Ureter (tissue), 1 donor: ENCODE measurements at places on chromosomes 13 and 19. TPM values are rescaled to one million over a fixed set of nuclear protein-coding genes. Genes with fewer than 3 reads are reported as not detected.

Gene ACP5
- total RNA-seq, result 19.9 TPM

GRCh38 chr19:35462476-35462953 is 14.5 kb downstream of the FFAR2 start:
- DNase-seq, result no peak

- DNase-seq, result no peak
These were observed 1711.8 kb downstream of the EFNB2 start for GRCh38 chr13:104823709-104824108.

GRCh38 chr13:74090869-74091605 is 43.2 kb downstream of the KLF12 start:
- DNase-seq, result no peak

DNA sequence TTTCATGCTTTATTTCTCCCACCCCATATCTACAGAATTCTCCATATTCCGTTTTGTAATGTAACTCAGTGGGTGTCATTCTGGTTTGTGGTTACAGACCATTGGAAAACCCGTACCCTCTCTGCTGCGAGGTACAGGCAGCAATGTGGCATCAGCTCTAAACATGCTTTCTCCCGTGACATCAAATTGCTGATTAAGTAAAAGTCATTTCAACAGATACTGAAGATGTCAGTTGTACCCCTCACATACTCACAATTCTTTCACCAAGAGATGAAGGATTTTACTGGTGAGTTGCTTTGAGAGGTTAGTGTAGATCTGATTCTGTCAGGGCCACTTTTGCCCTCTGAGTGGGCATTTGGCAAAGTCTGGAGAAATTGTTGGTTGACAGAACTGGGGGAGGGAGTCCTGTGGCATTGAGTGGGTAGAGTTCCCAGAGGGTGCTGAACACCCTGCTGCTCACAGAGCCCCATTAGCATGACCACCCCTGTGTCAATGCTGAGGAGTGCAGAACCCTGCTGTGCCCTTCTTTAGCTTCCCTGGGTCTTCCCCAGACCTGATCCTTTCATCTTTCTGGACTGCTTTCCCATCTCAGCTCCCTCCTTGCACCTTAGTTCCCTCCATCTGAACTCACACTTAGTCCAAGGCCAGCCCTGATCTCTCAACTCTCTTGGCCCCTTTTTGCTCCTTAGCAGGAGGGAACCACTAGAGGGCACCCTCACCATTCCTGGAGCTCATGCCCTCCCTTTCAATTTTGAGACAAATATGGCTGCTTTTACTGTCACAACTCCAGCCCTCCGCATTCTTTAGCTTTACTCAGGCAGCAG is 39.9 kb upstream of the CEACAM8 start:
- no peak for DNase-seq

- DNase-seq, result no peak
These were observed 51.6 kb downstream of the MPHOSPH8 start for GRCh38 chr13:19685034-19685433.

Gene ZNF610
- total RNA-seq, result 6.9 TPM

GRCh38 chr13:71522941-71523526 is 344.0 kb downstream of the DACH1 start:
- DNase-seq, result no peak

Gene SMIM44
- not detected for total RNA-seq

Gene ZNF320
- 51.1 TPM for total RNA-seq

Gene CEACAM19
- total RNA-seq, result 4.5 TPM

Gene PDE4A
- 9.4 TPM for total RNA-seq

GRCh38 chr13:96130818-96131340 is 41.0 kb downstream of the HS6ST3 start:
- DNase-seq, result no peak

GRCh38 chr13:50156140-50156539 is 140.9 kb downstream of the KCNRG start:
- no peak for DNase-seq

- DNase-seq, result no peak
These were observed 9.8 kb upstream of the LGALS16 start for GRCh38 chr19:39645800-39646411.

DNA sequence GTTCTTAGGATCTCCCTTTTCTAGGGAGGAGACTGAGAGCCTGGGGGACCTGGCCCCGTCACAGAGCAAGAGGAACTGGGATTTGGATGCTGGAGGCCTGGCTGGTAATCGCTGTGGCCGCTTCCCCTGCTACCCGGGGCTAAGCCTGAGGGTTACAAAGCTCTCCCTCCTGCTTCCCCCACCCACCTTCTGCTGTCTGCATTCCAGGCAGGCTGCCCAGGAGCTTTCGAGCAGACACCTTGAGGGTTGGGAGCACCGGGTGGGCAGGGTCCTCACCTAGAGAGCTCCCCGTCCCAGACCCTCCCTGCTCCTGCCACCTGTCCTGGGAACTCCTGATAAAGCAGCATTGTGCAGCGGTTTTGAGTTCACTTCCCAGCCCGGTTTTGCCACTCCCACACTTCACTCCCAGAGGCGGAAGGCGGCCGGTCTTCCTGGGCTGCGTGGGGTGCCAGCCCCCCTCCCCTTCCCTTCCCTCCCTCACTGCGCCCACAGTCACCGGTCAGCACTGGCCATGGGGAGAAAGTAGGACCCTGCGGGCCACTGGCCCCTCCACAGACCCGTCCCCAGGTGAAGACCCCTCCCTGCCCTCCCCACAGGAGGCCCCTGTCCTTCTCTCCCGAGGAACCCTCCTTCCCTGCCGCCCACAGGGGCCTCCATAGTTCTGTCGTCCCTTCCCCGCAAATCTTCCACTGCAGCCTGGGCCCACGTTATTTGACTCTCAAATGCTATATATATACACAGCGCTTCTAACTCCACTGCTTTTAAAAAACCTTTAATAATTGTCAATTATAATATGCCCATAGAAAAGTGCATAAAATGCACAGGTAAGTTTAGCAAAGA is 8.1 kb downstream of the PAK4 start:
- DNase-seq, result no peak

Gene ZNF709
- 3.9 TPM for total RNA-seq

- DNase-seq, result no peak
These were observed 1.1 kb downstream of the UBXN6 start for GRCh38 chr19:4456476-4456842.

GRCh38 chr13:111898956-111899713 is 167.8 kb upstream of the SOX1 start:
- DNase-seq, result peak; percentile 37

DNA sequence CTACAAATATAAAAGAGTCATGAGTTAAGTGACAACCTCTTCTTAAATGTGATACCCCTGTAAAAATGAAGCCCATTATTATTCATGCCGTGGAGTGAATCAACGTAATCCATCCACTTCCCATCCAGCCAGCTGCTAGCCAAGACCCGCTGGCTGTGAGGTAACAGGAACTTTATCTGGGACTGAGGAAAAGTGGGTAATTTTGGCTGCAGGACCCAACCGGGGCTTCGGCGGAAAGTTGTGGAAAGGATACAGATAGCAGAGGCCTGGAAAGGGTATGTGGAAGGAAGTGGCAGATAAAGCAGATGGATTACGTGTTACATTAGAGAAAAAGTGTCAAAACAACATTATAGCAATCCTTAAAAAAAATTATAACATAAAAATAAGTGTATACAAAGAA is 48.3 kb downstream of the SLC7A1 start:
- no peak for DNase-seq

- peak; percentile 80 for DNase-seq
These were observed 33.1 kb downstream of the CEBPG start for GRCh38 chr19:33406521-33407139.

GRCh38 chr13:105908586-105908985 is 626.9 kb downstream of the EFNB2 start:
- DNase-seq, result no peak

DNA sequence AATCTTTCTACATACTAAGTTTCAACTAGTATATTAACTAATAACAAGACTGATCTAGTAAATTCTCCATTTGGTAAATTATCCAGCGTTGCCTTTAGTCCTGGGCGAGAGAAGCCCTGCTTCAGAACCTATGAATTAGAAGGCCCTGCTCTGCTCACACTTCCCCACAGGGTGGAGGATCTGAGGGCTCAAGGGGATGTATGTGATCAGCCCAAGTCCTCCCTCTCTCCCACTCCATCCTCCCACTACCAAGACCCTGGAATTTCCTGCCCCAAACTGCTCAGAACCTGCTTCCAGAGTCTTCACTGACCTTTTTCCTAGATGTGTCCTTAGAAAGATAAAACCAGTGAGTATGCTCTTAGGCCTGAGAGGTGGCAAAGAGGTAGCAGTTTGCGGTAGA is 91.6 kb downstream of the WDFY2 start:
- no peak for DNase-seq

DNA sequence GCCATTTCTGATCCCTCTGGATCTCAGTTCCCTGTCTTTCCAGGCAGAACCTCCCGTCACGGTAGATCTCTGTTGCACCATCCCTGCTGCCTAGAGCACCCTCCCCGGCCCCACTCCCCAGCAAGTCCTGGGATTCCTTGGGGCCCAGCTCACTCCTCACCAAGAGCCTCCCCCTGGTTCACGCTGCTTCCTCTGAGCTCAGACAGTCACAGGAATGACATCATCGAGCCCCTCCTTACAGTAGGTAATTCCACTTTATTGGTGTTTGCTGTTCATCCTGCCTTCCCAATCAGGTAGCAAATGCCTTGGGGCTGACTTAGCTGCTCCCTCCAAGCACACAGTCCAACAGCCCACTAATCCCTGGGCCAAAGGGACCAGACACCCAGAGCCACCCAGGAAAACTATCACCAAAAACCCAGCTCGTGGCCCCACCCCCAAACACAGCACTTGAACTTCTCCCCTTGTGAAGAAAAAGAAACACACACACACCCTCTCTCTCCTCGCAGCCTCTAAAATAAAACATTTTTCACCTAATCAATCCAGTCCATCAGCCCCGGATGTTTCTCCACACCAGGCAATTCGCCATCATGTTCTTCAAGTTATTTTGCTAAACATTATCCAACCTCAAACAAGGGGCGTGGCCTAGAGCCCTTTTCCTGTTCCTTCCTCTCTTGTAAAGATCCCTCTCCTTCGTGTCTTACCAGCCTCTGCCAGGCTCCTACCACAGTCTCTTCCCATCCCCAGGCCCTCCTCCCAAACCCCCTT is 2.5 kb downstream of the NAPA start:
- peak; percentile 83 for DNase-seq

DNA sequence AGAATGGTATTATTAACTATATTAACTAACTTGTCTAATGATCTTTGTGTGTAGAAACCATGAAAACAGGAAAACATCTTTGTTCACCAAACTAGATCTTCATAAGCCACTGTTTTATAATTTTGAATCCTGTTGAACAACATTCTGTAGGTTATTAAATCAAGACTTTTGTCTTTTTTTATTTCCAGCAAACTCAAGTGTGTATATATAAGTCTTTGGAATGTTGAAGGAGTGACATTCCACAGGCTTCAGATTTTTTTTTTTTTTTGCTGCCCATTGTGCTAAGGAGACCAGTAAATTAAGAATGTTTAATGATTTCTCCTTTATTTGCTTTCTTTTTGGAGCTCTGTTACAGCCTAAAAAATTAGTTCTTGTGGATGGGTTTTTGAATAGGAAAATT is 89.6 kb downstream of the LMO7 start:
- no peak for DNase-seq

Gene SIGLEC8
- total RNA-seq, result 6.3 TPM

DNA sequence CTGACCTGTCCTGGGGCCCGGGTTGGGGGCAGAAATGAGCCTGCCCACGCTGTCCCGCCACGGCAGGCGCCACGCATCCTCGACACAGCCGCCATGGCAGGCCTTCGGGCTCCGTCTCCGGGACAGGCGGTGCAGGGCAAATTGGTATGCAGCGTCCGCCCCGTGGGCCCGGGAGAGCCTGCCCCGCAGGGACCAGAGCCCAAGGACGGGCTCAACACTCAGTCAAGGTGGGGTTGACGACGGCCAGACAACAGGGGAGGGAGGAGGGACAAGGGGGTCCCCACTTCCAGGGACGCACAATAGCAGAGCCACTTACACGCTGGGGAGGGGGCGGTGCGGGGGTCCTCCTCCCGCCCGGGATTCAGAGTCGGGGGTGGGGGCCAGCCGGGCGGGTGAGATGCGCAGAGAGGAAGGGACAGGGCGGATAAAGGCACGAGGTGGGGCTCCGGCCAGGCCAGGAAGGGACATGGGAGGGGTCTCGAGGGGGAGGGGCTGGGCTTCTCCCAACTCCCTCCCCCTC is 1.2 kb downstream of the CTXN1 start:
- DNase-seq, result no peak

Gene ZNF135
- total RNA-seq, result 14.1 TPM

GRCh38 chr19:19062454-19063182 is 1.2 kb upstream of the SLC25A42 start:
- DNase-seq, result no peak

Gene FFAR2
- 0.36 TPM for total RNA-seq

Gene GGN
- total RNA-seq, result 0.86 TPM
